ENCODE measurements at places on chromosomes 3 and 15.
A peak's percentile ranks its signal among the peaks of the same experiment; 100 is the strongest.

GRCh38 chr3:150227839-150228238 is 180.3 kb upstream of the TSC22D2 start:
- DNase-seq, result peak; percentile 28

- DNase-seq, result no peak
Measured at GRCh38 chr15:49902685-49903501, 216.1 kb downstream of the ATP8B4 start.

GRCh38 chr3:25592510-25592968 is 72.2 kb downstream of the TOP2B start:
- DNase-seq, result no peak

DNA sequence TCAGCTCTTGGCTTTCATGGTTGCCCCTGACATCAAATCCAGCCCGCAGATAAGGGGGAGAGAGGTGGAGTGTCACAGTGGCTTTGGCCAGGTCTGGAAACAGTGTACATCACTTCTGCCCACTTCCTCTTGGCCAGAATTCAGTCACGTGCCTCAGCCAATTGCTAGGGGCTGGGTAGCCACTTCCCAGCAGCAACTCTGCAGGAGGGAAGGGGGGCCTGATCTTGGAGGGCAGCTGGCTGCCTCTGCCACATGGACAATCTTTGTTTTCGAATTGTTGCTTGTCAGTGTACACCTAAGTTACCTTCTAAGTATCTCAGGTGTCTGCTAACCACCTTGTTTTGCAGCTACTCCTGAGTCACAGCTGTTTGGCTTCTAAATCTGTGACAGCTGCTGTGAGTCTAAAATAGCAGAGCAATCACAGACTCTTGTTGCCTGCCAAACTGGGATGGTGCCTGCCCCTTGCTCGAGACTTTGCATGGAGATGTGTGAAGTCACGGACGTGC is 41.0 kb upstream of the LIMD1 start:
- DNase-seq, result no peak

DNA sequence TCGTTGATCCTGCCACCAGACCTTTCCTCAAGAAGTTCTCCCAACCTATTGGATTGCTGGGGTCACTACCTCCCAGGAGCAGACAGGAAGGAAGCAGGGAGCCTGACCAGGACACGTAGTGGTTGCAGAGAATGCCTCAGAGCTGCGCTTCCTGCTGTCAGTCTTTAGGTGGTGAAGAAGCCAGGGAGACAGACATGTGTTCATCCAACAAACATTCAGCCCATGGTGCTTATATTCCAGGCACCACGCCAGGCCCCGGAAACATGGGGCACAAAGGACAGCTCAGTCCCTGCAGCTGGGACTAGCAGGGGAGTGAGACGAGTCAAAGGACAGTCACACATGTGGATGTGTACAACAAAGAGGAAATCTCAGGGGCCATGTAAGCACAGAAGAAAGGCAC is 26.0 kb upstream of the CORO2B start:
- no peak for DNase-seq

DNA sequence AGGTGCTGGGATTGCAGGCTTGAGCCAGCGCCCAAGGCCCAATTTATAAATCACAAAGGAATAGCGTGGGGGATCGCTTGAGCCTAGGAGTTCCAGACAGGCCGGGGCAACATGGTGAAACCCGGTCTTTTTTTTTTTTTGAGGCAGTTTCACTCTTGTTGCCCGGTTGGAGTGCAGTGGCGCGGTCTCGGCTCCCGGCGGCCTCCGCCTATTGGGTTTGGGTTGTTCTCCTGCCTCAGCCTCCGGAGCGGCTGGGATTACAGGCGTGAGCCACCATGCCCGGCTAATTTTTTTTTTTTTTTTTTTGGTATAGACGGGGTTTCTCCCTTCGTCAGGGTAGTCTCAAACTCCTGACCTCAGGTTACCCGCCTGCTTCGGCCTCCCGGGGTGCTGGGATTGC is 65.0 kb downstream of the GOLGA6L7 start:
- DNase-seq, result no peak

DNA sequence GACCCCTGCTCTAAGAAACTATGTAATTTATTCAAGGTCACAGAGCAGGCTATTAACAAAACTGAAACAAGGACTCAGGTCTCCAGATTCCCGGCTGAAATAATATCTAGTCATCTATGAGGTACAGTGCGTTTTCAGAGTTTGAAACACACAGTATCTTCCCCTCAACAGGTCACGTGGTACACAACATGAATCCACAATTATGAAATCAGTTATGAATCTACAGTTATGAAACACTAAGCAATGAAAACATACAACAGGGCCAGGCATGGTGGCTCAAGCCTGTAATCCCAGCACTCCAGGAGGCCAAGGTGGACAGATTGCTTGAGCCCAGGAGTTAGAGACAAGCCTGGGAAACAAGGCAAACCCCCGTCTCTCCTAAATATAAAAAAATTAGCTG is 72.7 kb downstream of the FSIP1 start:
- no peak for DNase-seq
